ENCODE measurements at places on chromosomes 11 and 22.
A peak's percentile ranks its signal among the peaks of the same experiment; 100 is the strongest.

DNA sequence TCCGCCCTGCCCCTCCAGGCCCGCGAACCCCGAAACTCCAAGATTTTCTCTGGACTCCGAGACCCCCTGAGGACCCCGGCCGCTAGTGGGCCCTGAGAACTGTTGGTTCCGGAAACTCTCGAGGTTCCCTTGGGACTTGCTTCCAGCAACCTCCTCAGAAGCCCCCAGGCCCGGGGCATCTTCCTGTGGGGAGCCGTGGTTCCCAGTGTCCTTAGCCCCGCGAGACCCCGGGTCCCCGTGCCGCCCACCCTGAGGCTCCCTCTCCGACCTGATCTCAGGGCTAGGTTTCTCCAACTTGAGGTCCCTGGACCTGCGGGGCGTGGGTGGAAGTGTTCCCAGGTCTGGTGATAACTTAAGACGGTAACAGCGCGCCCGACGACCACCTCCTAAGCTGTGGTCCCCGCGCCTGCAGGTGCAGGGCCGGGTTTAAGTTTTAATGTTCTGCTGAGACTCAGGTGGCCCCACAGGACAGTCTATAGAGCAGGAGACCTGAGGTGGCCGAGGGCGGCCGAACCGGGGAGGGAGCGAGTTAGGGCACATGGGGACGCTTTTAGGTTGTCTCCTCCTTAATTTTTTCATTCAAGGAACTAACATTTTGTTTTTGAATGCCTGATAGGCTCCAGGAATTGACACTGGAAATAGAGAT is 720 bp downstream of the FAM118A start:
- DNase-seq = no peak

DNA sequence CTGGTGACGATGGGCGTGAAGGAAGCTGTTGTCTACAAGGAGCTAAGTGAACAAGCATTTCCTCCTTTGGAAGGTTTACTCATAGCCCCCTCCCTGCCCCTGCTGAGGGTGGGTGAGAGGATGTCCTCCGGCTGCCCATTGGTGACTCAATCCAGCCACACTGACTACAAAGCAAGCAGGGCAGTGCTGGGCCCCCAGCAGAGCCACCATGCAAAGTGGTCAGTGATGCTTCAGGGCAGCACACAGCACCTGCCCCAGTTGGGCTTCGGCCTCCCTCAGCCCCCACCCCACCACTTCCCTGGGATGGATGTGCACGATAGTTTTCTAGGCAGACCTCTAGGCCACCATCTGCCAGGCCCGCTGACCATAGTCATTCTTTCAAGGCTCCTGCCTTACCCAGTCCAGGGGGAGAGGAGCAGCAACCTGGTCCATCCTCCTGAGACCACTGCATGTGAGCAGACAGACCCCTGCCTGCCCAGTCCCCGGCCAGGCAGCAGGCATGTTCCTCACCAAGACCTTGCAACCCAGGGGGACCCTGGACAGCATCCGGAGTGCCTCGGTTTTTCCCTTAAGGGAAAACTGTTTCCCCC is 125.1 kb downstream of the BCR start:
- DNase-seq = no peak

DNA sequence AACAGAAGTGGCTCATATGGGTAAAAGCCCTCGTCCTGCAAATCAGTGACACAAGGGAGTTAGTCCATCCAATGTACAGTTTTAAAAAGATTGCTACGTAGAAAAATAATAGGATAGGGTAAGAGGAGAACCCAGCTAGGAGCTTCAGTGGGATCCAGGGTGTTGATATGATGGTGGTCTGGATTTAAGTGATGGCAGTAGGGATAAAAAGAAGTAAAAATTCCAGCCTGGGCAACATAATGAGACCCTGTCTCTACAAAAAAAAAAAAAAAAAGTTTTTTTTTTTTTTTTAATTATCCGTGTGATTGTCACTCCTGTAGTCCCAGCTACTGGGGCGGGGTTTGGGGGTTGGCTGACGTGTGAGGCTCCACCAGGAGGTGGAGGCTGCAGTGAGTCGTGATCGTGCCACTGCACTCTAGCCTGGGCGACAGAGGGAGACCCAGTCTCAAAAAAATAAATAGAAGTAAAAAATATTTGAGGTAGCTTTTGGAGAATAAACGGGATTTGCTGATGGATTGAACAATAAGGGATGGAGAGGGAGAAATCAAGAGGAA is 7.0 kb upstream of the L3MBTL2 start:
- peak; percentile 21 for DNase-seq

DNA sequence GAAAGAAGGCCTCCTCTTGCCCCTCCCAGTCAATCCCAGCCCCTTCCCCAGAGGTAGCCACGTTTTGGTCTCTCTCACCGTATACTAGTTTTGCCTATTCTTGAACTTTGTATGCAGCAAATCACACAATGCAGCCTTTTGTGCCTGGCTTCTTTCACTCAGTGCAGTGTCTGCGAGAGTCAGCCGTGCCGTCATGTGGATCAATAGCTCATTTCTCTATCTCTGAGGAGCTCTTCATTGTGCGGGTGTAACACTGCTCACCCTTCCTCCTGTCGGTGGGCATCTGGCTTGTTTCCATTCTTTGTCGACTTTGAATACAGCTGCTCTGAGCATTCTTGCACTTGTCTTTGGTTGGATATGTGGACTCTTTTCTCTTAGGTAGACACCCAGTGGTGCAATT is 146.5 kb downstream of the CACNA1I start:
- DNase-seq = no peak

- DNase-seq = no peak
Observed at GRCh38 chr11:2211113-2211971, 39.7 kb upstream of the TH start.

GRCh38 chr22:45197606-45198462 is 34.1 kb downstream of the NUP50 start:
- DNase-seq = no peak

DNA sequence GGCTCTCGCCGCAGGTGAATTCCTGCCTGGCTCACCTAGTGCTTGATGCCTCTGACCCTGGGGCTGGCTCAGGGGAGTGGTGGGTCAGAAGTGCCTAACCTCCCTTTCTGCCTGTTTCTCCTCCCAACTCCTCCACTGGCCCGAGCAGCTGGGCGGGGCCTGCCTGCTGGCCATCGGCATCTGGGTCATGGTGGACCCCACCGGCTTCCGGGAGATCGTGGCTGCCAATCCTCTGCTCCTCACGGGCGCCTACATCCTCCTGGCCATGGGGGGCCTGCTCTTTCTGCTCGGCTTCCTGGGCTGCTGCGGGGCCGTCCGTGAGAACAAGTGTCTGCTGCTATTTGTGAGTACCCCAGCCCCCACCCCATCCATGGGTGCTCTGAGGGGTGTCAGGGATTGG is 41.1 kb downstream of the TP53I11 start:
- no peak for DNase-seq

DNA sequence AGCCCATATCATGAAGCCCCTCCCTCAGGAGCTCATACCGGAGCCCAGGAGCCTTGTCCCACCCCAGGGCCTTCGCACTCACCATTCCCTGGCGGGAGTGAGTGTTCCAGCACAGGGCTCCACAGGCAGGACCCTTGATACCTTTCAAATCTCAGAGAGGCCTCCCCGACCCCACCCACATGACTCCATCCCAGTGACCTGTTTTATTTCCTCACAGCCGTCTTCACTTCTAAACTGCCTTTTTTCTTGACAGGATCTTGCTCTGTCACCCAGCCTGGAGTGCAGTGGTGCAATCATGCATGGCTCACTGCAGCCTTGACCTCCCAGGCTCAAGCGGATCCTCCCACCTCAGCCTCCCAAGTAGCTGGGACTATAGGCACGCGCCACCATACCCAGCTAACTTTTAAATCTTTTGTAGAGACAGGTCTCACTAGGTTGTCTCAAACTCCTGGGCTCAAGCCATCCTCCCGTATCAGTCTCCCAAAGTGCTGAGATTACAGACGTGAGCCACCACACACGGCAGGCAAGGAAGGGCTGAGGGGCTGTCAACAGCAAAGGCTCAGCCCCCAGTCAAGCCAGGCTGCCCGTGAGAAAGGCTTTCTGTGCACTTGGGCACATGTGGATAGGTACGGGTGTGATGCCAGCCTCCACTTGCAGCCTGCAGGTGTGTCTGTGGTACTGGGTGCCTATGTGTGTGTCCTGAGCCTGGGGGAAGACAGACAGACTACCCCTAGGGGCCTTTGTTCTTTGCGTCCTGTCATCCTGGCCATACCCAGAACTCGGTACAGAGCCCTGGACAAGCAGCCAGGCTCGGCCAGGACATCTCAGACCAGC is 9.3 kb downstream of the RPL3 start:
- DNase-seq = no peak

GRCh38 chr11:61725781-61726231 is 26.6 kb upstream of the MYRF start:
- no peak for DNase-seq

- DNase-seq = no peak
Observed at GRCh38 chr22:46089426-46090035, 60.8 kb upstream of the PPARA start.

DNA sequence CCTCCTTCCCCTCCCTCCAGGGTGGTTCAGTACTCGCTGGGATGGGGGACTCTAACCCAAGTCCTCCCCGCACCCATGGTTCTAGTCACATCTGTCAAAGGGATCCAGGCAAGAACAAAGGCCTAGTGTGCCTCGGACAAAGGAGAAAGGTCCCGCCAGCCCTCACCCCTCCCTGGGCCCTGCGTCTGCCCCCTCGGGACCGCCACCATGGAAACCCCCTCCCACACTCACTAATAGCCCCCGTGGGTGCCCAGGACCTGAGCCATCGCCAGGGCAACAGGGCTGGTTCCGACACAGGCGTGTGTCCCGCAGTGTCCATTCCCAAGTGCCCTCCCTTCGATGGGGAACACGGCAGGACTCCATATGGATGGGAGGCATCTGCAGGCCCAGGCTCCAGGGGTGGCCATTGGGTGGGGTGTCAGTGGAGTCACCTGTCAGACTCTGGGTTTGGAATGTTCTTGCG is 5.1 kb upstream of the CARNS1 start:
- DNase-seq = no peak

DNA sequence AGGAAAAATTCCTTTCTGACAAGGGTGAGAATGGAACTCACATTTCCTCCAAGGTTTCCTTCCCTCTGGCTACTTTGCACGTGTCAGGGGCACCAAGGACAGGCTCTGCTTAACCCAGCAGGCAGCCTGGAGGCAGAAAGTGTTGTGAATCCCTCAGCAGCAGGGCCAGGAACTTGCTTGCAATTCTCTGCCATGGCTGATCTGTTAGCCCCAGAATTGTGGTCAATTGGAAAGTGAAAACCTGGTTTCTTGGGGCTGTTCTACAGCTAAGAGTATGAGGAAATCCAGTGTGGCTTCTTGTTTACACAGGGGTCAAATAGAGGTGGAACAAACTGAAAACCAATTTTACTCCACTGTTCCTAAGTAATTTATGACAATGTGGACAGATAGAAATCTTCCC is 38.3 kb upstream of the CEP295 start:
- DNase-seq = no peak

- no peak for DNase-seq
Observed at GRCh38 chr11:6608726-6609501, 3.1 kb downstream of the TAF10 start.

DNA sequence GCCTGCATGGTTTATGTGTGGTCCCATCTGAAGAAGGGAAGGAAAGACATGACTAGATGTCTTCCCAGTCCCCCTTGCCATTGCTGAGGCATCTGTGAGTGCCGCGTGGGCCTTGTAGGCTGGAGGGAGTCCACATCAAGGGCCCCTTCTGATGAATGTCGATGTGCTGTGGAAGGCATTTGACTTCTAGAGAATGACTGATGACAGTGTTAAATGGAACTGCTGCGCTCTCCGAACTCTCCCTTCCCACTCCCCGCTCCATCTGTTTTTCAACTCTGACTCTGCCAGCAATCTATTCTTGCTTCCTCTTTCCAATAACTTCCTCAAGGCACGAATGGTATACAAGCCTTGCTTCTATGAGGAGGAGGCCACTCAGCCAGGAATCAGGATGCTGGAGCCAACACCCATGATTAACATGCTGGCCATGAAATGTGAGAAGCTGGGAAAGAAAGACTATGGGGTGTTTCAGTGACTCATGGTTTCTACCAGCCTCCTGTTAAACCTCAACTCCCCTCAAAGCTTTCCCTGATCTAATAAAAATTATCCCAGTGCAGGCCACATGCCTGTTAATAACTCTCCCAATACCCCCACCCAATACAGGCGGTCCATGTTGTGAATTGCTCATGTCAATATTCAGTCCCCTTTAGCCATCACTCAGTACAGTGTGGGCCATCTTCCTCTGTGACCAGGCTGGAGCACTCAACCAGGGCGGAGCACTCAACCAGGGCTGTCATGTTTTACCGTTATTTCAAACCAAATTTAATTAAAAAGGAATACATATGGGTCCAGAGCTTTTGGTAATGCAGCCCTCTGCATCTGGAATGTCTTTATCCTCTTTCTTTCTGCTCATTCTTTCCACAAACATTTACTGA is 46.4 kb upstream of the TBCEL start:
- DNase-seq = no peak

DNA sequence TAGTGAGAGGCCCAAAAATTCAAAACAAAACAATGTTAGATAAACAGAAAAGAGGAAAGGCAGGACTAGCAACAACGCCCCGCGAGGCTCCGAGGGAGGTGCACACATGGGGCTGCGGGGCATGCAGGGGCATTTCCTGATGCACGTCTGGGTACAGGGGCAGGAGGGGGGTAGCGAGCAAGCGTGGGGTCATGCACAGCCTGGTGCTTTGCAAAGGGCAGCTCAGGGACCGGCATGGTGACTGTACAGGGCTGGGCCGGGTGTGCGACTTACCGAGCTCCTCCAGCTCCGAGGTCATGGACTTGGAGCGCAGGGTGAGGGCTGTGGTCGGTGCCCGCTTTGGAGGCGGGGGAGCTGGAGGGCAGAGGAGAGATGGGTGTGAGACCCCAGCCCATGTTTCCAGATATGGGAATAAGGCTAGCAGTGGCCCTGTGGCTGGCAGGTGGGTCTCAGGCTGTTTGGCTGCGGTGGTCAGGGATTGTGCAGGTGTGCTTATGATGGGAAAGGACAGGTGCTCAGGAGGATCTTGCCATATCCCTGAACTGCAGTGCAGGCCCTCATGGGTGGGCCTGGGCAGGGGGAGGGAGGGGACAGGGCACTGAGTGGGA is 103.7 kb downstream of the CTTN start:
- DNase-seq = no peak

GRCh38 chr11:62105667-62106191 is 18.1 kb upstream of the INCENP start:
- DNase-seq = no peak

DNA sequence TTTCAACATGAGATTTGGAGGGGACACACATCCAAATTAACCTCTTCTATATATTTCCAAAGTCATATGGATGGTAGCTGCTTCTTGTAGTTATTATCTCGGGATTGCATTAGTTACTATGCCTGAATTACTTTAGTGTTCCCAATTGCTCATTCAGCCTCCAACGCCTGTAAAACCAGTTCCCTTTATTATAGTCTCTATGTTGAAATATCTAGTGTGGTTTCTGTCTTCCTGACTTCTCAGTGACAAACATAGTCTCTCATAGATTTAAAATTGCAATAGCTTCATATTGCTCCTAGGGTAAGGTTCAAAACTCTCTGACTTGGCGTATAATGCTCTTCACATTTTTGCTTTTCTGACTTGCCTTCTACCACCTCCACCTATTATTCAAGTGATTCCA is 366.4 kb downstream of the CASP12 start:
- no peak for DNase-seq

GRCh38 chr11:13288375-13289029 is 10.9 kb downstream of the BMAL1 start:
- DNase-seq = no peak

GRCh38 chr11:59756845-59757244 is 1.7 kb downstream of the STX3 start:
- no peak for DNase-seq
